Cardiac muscle cell (in vitro differentiated cells and primary cell): ENCODE measurements at places on chromosomes 13 and 19.

- H3K4me3 ChIP-seq: no peak overlapping the region
- no peaks in the 10 kb centered on the region for H3K4me1 ChIP-seq
- no peaks in the 10 kb centered on the region for H3K27me3 ChIP-seq
- no peak for DNase-seq
Observed at GRCh38 chr19:40241809-40242384, 15.4 kb upstream of the CCNP start.

- peak overlapping the region; percentile 83 for H3K4me3 ChIP-seq
- H3K27me3 ChIP-seq: no peaks in the 10 kb centered on the region
- H3K27ac ChIP-seq: peak overlapping the region; percentile 99
Observed at GRCh38 chr19:43754253-43754502, 584 bp downstream of the SMG9 start.

- H3K27ac ChIP-seq: no peak overlapping the region
- H3K36me3 ChIP-seq: no peaks in the 10 kb centered on the region
- H3K27me3 ChIP-seq: no peaks in the 10 kb centered on the region
- DNase-seq: no peak
Observed at GRCh38 chr13:91278888-91279287, 68.6 kb upstream of the MIR17HG start.

DNA sequence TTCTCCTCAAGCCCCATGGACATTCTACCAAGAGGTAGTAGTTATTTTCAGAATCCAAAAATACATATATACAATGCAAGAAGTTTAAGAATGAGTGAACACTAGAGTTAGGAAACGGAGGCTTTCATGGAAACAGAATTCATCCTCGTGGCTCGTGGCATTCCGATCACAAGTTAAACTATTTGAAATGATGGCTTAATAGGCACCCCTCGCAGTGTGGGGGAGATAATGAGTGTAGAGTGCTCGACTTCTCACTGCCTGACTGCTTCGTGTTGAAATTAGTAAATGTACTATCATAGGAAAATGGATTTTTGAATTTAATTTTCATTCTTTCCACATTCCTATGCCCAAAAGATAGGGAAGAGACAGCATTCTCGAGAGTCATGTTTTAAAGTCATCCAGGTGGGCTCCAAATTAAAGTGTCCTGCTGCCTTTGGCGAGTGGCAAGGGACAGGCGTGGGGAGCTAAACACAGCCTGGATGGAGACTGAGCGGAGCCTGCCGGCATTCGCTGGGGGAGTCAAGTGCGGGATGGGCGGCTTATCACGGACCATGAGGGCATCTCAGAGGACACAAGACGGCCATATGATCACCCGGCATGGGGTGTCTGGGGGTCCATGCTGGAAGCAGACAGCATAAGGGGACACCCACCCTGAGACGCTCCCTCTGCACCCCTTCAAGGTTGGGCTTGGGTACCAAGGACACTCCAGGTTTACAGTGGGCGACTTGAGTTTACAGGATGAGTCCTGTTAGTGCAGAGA lies 165.2 kb downstream of the TEX29 start:
- H3K36me3 ChIP-seq: no peaks in the 10 kb centered on the region
- H3K4me3 ChIP-seq: no peak overlapping the region
- no peak for DNase-seq
- H3K27me3 ChIP-seq: no peaks in the 10 kb centered on the region
- no peaks in the 10 kb centered on the region for H3K4me1 ChIP-seq
- H3K27ac ChIP-seq: no peak overlapping the region

DNA sequence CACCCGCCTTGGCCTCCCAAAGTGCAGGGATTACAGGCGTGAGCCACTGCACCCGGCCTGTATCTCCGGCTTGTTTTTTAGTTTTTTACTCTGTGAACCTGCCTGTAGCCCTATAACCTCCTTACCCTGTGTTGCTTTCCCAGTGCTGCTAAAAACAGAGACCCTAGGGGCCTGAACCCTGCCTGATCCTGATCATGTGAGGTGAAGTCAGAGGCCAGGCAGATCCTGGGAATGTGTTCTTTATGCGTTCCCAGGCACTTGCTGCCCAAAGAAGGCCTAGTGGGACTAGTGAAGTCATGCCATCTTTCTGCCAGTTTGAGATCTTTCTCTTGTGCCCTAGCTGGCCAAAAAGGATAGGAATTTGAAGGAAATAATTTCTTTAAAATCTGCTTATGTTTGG lies 4.6 kb downstream of the UBA2 start:
- peak; percentile 5 for DNase-seq
- no peaks in the 10 kb centered on the region for H3K27me3 ChIP-seq
- peak overlapping the region; percentile 42 for H3K27ac ChIP-seq
- no peak overlapping the region for H3K4me3 ChIP-seq
- H3K4me1 ChIP-seq: peaks cover 14% of the 10 kb centered on the region
